Esophagus squamous epithelium (tissue), 5 donors: ENCODE measurements at places on chromosomes 6 and 20.
A peak's percentile ranks its signal among the peaks of the same experiment; 100 is the strongest.

GRCh38 chr6:52491203-52492069, 71.3 kb downstream of the EFHC1 start:
- DNase-seq, result no peak

GRCh38 chr6:143594647-143595046, 83.1 kb upstream of the PHACTR2 start:
- DNase-seq, result no peak

- no peak for DNase-seq
Measured at GRCh38 chr6:125818225-125818657, 27.5 kb downstream of the NCOA7 start.

DNA sequence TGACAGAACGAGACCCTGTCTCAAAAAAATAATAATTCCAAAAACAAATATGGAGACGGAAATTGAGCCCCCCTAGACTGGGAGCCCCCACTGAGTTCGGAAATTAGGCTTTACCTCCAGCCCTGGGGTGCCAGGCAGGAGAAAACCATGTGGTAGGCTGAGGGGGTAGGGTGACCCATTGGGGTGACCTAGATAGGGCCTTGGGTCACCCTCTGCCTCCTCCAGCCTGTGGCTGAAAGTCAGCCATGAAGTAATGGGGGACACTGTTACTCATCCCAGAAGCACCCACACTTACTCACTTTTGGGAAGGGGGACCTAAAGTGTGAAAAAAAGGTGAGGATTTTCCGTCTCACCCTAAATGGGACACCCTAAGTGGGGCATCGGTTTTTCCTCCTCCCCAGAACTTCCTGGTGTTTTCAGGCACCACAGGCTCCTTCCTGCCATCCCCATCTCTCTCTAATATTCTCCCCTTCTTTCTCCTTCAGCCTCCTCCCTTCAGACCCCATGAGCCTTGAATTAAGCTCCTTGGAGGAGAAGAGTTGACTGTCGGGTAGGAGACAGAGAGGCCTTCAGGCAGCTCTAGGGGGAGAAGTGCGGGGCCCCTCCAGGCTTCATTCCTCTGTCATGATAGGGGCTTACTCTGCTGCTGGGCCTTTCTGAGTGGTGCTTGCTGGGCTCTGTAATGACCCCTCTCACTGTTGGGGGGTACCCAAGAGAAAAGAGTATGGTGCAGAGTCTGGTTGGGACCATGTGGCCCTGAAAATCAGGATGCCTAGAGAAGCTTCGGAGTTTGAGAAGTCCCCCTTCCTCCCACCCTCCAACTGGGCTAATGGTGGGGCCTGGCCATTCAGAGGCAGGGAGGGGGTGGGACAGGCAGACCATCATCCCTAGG, 2.4 kb downstream of the LTB start:
- no peak for DNase-seq

GRCh38 chr6:11236076-11236750, 3.7 kb upstream of the NEDD9 start:
- no peak for DNase-seq

- DNase-seq, result no peak
Measured at GRCh38 chr6:87710090-87710489, 8.1 kb upstream of the AKIRIN2 start.

DNA sequence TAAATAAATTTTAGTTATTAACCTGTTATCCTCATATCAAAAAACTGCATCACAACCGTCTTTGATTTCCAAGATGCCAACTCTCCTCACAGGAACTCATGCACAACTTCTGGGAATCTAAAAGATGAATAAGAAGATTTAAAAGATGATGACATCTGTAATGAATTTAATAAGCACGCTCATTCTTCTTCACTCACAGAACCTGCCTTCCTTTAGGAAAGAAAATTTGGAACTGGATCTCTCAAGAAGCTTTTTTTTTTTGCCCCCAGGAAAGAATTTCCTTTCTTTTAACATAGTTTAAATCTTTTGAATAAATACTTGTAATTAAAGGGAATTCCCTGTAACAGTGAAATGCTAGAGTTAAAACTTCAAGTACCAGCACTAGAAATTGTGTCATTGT, 161.5 kb downstream of the HIVEP2 start:
- no peak for DNase-seq

DNA sequence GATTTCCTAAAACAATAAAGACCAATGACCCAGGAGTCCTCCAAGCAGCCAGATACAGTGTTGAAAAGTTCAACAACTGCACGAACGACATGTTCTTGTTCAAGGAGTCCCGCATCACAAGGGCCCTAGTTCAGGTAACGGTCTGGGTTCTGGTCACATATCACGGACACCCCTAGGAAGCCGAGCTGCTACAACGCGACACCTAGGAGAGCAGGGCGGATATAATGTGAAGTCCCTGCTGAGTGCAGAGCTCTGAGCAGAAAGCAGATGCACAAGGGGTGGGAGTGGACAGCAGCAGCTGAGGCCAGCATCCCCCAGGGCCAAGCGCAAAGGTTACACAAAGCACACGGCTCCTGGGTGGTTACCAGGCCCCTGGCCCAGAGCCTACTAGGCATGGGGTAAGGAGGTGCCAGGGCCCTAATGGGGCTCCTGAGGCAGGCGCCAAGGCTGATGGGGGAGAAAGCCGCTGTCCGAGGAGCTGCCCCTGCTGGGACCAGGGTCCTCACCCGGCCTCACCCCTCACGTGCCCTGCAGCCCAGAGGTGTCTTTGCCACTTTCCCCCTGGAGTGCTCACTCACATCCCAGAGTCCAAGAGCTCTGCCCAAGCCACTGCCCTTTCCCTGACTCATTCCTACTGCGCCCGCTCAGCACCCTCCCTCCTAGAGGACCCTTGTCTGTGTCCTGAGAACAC, 8.4 kb downstream of the CST7 start:
- DNase-seq, result no peak

DNA sequence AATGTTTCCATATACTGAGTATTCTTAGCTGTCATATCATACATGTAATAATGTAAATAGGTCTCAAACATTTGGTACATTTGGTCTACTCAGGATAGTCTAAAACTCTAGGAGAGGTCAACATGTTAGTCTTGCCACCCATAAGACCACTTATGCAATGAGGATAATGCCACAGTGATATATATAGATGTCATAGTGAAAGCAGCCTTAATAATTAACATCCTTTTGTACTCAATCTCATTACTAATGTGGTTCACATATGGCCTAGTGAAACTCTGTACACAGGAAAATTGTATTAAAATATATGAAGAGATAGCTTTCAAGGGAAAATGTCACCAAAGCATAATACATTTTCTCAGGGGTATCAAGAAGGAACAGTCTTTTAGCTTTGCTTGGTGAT, 577.9 kb downstream of the TFAP2B start:
- no peak for DNase-seq

- no peak for DNase-seq
Measured at GRCh38 chr6:163489584-163489983, 75.1 kb downstream of the QKI start.

- peak; percentile 25 for DNase-seq
Measured at GRCh38 chr20:25058051-25058846, at the start of gene ACSS1. Gene ACSS1, minus strand, starts transcription at chr20:25058139. Its CDS starts 37 bp downstream, at chr20:25058102.

DNA sequence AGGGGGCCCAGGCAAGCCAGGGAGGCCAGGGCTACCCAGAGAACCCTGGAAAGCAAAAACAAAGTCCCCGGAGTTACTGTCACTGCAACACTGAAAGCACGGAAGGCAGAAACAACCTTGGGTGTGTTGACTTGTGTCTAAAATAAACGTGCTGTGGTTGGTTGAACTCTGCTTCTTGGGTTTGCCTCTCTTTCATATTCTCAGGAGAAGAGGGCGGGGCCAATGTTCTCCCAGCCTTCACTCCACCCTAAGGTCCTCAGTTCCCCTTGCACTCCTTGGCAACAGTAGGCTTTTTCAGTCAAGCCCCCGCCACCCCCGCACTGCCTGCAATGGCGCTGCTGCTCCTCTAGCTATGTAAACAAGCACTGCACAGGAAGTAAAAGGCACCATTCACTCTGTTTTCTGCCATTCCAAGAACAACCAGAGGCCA, 60.9 kb downstream of the COL9A1 start:
- DNase-seq, result no peak

GRCh38 chr6:2982426-2983117, 11.2 kb upstream of the SERPINB6 start:
- no peak for DNase-seq

GRCh38 chr6:66771626-66772025, 1064.6 kb upstream of the EYS start:
- DNase-seq, result no peak

DNA sequence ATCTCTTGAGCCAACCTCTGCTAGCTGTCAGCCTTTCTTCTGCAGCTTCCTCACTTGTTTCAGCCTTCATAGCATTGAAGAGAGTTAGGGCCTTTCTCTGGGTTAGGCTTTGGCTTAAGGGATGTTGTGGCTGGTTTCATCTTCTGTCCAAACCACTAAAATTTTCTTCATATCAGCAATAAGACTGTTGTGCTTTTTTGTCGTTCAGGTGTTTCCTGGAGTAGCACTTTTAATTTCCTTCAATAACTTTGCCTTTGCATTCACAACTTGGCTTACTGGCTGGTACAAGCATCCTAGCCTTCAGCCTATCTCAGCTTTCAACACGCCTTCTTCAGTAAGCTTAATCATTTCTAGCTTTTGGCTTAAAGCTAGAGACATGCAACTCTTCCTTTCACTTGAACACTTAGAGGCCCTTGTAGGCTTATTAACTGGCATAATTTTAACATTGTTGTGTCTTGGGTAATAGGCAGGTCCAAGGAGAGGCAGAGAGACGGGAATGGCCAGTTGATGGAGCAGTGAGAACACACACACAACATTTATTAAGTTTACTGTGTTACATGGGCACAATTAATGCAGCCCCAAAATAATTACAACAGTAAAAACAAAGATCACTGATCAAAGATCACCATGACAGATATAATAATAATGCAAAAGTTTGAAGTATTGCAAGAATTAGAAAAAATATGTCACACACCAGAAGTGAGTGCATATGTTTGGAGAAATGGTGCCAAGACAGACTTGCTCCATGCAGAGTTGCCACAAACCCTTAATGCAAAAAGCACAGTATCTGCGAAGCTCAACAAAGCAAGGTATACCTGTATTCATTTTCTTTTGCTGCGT, 98.6 kb downstream of the HIVEP1 start:
- no peak for DNase-seq

GRCh38 chr6:106390088-106390487, 29.6 kb downstream of the CRYBG1 start:
- no peak for DNase-seq

- DNase-seq, result no peak
Measured at GRCh38 chr6:26272171-26272637, 92.8 kb upstream of the BTN3A2 start.

DNA sequence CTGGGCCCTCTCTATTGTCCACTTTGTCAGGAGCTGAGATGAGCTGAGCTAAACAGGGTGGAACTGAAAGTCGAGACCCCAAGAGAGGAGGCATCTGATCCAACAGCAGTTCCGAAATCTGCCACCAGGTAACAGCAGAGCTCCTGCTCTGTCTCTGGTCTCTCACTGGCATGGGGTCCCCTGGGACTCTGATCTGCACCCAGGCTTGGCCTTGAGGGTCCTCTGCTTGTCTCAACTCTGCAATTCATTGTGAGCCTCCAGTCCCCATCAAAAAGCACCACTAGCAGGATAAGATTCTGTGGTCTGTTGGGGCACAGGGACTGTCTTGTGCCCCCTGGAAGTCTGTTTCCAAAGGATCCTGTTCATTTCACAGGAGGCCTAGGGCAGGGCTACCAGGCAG, 62.5 kb upstream of the TOP1 start:
- DNase-seq, result no peak

GRCh38 chr6:169161572-169162167, 92.0 kb downstream of the THBS2 start:
- DNase-seq, result no peak

GRCh38 chr6:70985156-70985555, 28.3 kb upstream of the B3GAT2 start:
- DNase-seq, result no peak

GRCh38 chr20:8018958-8019245, 659 bp downstream of the TMX4 start:
- no peak for DNase-seq
